ENCODE measurements at places on chromosomes 7 and 10.

GRCh38 chr10:95277201-95277570 is 13.6 kb downstream of the PDLIM1 start:
- no peak for DNase-seq

DNA sequence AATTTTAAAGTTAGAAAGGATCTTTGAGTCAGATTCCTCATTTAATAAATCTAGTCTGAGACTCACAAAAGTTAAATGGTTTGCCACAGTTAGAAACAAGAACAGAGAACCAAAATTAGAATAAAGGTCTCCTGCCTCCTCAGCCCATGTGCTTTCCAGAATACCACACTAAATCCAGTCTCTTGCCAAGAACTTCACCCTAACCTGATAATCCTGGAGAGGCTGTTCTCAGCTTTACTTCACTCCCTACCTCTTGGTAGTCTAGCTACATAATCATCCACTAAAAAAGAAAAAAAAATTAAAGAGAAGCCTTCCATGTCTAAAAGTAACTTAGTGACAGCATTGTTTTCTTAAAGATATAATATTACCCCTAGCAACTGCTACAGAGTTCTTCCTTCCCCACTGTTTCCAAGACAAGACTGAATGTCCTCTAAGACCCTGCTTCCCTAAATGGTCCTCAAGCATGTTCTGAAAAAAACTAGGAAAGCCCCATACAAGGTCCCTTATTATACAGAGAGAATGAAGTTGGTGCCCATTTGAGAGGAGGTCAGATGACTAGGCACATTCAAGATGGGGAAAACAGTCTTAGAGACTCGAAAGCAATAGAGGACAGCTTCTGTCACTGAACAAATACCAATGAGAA is 56.8 kb downstream of the ZNF438 start:
- no peak for DNase-seq

GRCh38 chr7:100063376-100063775 is 13.8 kb downstream of the ZSCAN21 start:
- no peak for DNase-seq

DNA sequence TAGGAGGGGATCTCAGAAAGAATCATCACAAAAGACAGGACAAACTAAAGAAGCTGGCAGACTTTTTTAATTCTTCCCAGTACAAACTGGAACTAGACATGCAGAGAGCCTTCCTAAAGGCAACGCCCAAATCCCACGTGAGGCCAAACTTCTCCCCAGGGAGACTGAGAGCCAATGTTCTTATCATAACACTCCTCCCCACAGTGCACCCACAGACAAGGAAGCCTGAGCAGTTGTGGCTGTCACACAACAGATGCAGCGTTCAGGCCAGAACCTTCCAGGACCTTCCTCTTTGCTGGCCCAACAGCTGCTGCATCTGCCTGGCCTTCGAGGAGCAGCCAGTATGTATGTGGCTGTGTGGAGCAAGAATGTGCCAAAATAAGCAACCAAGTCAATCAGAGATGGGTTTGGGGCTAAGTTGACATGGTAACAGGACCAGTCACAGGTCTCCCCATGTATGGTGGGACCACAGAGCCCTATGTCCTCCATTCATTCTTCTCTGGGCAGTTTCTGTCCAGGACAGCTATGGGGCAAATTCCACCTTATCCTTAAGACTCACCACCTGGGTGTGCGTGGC is 34.9 kb downstream of the SRPK2 start:
- DNase-seq, result no peak

DNA sequence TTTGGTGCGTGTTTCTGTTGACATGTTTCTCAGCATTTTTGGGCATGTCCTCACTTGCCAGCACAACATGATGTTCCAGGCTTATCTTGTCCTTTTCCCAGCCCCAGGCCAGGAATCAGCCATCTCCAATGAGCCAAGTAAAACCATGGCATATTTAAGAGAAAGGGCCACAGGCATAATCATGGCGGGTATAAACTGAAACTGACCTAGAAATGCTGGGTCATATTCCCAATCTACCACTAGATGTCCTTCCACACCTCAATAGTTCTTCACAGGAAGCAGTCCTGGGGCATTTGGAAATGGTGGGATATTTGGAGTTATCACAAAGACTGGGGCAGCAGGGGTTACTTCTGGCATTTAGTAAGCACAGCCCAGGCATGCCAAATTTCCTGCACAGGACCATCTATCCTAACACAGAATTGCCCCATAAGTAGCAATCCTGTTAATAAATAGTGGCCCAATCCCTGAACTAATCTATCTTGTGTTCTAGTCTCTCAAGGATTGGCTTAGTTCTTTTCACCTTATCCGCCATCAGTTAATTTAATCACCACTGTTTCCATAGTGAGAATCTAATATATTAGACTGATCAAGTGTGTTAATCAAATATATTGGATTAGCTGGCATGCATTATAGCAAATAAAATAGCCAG is 101.6 kb downstream of the NPSR1 start:
- no peak for DNase-seq

GRCh38 chr10:110305767-110306451 is 1.2 kb upstream of the SMNDC1 start:
- no peak for DNase-seq

DNA sequence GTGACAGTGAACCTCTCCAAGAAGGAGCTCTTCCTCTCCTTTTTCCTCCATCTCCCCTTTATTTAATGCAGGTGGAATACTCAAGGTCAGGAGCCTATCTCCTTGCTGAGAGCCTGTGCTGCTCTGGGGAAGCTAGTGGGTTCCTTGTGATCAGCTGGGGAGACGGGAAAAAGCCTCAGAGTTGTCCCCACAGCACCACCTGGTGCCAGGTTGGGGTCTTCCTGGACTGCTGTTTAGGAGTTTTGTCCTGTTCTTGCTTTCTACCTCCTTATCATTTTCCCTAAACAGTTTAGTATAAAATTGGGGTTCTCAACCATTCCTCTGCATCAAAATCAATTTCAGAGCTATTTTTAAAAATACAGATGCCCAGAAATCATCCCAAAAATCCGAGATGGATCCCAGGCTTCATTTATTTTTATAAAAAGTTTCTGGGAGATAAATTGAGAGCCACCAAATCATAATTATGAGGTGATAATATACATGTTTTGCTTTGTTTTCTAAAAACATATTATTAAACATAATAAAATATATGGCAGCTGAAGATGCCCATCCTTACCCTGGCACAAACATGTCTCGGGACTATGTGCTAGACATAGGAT is 44.3 kb downstream of the MACC1 start:
- peak; percentile 46 for DNase-seq

GRCh38 chr10:8048281-8049008 is 6.0 kb upstream of the GATA3 start:
- DNase-seq, result no peak

GRCh38 chr7:70894799-70895198 is 237.1 kb upstream of the GALNT17 start:
- no peak for DNase-seq

Measured in liver (tissue), 10 donors.